EL (cell line): ENCODE measurements at places on chromosomes 11 and 22.
A peak's percentile ranks its signal among the peaks of the same experiment; 100 is the strongest.

GRCh38 chr11:17650127-17650911 is 69.1 kb upstream of the MYOD1 start:
- DNase-seq, result peak; percentile 71

DNA sequence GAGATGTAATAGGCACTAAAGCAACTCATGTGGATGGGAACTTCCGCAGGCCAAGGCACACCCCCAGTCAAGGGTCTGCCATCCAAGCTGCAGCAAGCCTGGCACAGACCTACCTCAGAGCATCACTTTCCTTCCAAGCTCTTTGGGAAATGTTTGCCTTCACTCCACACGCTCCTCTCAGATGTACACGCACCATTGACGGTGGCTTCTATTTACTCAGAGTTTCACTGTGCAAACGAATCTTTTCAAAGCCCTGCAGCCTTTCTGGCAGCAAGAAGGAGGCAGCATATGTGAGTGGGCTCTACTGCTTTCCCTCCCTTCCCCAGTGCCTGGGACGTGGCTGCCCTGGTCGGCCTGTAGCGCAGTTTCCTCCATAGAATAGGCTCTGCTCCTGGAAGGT is 60.9 kb upstream of the USP47 start:
- DNase-seq, result no peak

GRCh38 chr11:12743834-12744449 is 69.7 kb downstream of the TEAD1 start:
- DNase-seq, result no peak

- no peak for DNase-seq
Observed at GRCh38 chr22:44126807-44127206, 53.9 kb upstream of the PARVG start.

DNA sequence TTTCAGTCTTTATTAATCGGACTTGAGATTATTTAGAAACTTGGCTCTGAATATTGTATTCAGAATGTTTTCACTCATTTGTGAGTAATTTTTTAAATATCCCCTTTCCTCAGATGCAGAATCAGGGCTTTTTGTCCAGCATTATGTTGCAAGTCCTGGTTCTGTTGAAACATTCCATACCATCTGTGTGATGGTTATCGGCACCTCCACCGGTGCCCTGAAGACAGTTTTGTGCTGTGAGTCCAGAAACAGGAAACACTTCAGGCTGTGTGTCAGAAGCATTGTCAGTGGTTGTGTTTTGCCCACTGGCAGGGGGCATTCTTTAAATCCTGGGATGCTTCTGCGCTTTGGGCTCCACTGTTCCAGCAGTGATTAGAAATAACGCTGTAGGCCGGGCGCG is 20.4 kb downstream of the CDPF1 start:
- DNase-seq, result no peak

DNA sequence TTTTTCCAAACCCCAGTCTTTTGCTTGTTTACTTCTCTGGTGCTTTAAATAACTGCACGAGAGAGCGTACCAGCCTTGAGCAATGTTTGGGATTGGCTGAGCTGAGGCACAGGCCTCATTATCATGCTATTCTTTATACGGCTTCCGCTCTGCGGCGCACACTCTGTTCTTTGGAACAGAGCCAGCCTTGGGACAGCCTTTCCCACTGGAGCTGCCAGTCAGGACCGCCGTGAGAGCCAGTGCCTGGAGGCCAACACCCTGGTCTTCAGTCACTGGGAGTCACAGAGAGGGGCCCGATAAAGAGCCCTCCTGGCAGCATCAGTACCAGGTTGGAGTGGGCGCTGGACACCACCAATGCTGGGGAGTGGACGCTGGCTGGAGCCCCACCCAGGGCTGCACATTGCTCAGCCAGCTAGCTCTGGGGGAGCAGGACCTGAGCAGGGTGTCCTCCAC is 125.6 kb downstream of the BCR start:
- DNase-seq, result peak; percentile 65

GRCh38 chr11:120918257-120918656 is 105.6 kb upstream of the TBCEL start:
- DNase-seq, result no peak

GRCh38 chr11:35116245-35116644 is 22.7 kb upstream of the CD44 start:
- no peak for DNase-seq

- DNase-seq, result no peak
Observed at GRCh38 chr11:3936517-3936916, 81.1 kb downstream of the STIM1 start.

DNA sequence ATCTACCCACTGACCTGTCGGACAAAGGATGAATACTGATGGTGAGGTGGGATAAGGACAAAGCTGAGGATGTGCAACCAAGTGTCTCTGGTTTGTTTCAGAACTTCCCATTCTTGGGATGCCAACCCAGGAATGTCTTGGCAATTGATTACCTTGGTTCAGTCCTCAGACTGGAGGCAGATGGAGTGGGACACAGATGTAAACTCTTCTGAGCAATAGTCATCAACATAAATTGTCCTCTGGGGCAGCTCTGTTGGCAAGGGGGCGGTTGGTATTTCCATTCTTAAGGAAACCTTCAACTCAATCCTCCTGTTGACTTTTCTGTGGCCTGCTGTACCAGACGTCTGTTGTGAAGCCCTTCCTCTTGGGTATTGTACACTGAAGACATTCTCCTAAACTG is 6.8 kb downstream of the ABTB2 start:
- DNase-seq, result no peak

DNA sequence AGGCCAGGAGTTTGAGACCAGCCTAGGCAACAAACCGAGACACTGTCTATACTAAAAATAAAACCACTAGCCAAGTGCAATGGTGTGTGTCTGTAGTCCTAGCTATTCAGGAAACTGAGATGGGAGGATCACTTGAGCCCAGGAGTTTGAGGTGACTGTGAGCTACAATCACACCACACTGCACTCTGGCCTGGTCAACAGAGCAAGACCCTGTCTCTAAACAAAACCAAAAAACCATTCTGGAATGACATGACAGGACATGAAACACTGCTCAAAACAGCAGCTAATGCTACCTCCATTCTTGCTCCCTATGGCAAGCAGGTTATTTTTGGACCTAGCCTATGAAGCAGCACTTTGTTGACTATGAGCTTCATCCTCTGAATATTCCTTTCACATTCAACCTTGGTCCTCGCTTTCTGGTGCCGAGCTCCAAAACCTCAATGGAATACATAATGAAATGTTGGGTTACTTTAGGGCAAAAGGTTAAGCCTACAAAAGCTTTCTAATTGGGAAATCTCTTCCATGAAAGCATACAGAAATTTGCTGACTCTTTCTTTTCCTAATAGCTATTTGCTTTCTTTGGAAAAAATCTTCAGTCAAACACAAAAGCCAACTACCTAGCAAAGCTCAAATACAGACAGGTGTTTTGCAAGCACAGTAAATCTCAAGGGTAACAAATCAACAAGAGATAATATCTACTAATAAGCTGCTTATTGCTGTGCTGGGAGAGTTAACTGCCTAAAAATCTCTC is 21.1 kb downstream of the SIK3 start:
- no peak for DNase-seq

GRCh38 chr11:15821451-15821850 is 534.9 kb downstream of the SOX6 start:
- no peak for DNase-seq

DNA sequence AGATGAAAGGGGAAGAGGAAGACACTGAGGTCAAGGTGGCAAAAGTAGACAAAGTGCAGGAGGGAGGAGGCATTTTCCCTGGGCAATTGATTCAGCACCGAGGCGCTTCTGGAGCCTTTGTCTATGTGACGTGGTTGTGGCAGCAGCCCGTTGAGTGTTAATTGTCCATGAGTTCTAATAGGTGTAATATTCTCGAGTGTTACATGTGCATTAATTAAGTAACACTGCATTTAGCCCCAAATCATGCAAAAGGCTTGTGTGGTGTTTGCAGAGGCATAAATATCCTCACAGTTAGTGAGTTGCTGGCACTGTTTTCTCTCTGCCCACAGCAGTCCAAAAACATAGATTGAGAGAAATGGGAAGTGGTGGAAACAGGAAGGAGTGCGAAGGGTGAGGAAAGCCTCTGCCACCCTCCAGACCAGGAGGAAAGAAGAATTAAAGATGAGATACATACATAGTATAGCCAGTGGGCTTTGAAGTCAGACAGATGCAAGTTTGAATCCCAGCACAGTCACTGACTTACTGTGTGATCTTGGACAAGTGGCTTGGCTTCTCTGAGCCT is 361.2 kb downstream of the MN1 start:
- no peak for DNase-seq

GRCh38 chr11:104465321-104465720 is 301.4 kb upstream of the PDGFD start:
- no peak for DNase-seq

GRCh38 chr22:36819112-36819511 is 2.3 kb upstream of the PVALB start:
- no peak for DNase-seq

- no peak for DNase-seq
Observed at GRCh38 chr22:40401981-40402406, 31.6 kb downstream of the SGSM3 start.

DNA sequence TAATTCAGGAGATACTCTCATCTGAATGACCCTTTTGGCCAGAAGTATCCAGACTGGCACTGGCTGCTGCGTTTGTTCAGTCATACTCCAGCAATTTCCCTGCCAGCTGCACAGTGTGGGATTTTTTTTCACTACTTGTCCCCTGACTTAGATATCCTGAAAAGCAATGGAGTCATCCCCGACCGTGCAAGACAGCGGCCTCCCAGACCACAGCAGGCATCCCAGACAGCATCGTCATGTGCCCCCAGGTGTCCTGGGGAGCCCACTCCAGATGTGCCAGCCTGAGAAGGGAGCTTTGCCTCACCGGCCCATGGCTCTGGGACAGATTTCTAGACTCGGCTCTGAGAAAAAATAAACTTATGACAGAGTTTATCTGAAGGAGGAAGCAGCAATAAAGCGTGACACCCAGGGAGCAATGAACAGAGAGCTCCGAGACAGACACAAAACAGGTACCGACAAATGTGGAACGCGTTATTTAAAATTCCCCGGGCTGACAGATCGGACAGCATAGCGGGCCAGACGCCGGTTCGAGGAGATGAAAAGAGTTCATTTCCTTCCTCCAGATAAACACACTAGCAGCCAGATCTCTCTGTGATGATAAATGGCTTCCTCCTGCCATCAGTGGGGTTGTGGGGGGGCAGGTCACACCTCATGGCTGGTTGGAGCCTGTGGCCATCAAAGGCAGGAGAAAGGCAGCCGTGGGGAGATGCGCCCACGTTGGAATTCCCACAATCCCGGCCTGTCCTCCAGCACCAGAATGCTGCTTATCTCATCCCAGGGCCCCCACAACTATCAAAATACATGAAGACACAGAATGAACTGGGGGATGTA is 106.4 kb upstream of the FGF3 start:
- no peak for DNase-seq
